Diencephalon (tissue), 1 donor: ENCODE measurements at places on chromosomes 3 and 15. TPM values are rescaled to one million over a fixed set of nuclear protein-coding genes. Genes with fewer than 3 reads are reported as not detected.

The NR2E3 gene
- total RNA-seq, result not detected

The CFAP91 gene
- 12.9 TPM for total RNA-seq

The B3GALNT1 gene
- total RNA-seq, result 225 TPM

The DNAH12 gene
- 3.5 TPM for total RNA-seq

The CATSPER2 gene
- 5.5 TPM for total RNA-seq

The GOLGA6B gene
- total RNA-seq, result not detected

The FGD5 gene
- total RNA-seq, result 5.5 TPM

The ROPN1B gene
- 3.2 TPM for total RNA-seq

The CIDEC gene
- total RNA-seq, result not detected

The C2CD4B gene
- 1.2 TPM for total RNA-seq

The CYP1A2 gene
- total RNA-seq, result not detected

The CEP19 gene
- 11.8 TPM for total RNA-seq

The RTP3 gene
- total RNA-seq, result not detected

The PML gene
- total RNA-seq, result 9.0 TPM

The SLC15A2 gene
- 29.5 TPM for total RNA-seq

The CHRM5 gene
- 10.6 TPM for total RNA-seq

The ZNF860 gene
- 6.7 TPM for total RNA-seq

The MYH15 gene
- 1.2 TPM for total RNA-seq
